ENCODE measurements at places on chromosomes 16 and 17.

DNA sequence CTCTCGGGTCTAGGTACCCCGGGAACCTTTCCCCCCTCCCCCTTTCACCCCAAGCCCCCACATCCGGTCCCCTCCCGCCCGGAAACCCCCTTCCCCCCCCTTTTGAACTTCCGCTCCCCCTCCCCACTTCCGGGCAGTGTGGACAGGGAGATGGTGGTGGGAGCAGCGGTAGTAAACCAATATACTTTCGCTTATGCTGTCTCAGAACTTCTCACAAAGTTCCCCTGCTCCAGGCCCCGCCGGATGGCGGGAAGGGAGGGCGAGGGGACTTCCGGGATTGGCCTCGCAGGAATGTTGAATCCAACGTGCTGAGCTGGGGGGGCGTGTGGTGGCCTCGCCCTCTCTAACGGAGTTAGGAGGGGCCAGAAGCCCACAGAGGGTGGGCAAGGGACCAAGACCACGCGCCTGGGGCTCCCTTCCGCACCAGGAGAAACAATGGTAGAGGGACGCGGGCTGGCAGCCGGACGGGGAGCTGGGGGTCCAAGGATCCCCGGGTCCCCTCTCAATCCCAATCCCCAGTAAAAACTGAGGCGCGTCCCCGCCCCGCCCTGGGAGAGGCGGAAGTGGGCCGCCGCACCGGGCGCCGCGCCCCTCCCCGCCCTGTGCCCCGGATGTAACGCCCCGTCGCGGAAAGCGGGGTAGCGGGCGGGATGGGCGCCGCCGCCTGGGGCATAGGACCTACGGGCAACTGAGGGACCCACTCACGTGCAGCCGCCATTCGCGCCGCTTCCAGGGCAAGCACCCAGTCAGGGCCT, 742 bp downstream of the PFN1 start:
- peak; percentile 79 for DNase-seq

DNA sequence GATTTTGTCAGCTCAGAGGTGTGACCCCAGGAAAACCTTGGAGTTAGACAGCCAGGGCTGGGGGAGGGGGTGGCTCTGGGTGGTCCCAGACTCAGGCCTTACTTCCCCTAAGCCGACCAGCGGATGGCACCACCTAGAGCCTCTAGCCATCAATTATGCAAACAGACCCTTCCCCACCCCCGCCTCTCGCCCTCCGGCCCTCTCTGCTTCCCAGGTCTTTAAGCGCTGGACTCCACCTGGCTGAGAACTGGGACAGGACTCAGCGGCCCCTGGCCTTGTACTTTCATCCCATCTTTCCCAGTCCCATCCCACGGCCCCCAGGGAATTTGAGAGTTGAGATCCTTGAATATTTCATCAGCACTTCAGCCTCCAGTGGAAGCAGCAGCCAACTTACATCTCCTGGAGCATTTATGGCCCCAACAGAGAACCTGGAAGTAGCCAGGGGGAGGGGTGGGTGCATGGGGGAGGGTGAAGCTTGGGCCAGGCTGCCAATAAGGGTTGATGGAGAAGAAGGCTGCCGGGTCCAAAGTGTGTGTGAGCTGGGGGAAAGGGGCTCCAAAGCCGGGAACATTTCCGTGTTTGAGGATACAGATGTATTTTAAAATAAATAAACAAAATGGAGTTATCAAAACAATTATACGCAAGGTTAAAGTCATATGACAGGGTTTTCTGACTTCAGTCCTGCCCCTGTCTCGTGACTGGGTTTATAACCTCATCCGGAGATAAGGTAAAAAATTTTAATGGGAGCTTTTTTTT, 7.5 kb upstream of the JUP start:
- DNase-seq: no peak

DNA sequence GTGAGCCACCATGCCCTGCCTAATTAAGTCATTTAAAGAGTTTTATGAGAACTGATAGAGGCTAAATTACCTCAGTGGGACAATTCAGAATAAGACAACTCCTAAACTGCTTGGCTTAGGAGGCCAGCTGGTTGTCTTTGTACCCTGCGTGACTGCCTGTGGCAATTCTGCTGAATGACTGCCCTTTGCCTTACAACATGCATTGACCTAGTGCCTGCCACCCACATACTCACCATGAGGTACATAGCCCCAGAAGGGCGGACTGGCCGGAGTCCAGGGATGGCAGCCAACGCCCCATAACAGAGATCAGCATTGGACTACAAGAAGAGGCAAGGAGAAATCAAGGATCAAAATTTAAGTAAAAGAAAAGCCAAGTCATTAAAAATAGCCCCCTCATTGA, 7.3 kb downstream of the TAT start:
- DNase-seq: no peak

DNA sequence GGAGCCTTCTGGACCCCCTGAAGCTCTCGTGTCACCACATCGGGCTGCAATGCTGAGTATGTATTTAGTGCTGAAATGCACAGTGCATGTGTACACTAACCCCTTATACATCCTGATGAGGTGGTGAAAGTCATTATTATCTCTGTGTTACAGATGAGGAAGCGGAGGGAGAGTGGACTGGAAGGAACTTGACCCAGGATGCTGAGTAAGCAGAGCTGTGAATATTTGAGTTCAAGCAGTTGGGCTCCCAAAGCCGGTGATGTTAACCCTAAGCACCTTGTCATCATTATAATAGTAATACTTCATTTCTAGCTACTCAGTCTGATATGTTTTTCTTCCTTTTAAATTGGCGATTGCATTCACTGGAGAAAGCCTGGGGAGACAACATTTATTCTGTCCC, 25.9 kb upstream of the NKD1 start:
- DNase-seq: no peak

DNA sequence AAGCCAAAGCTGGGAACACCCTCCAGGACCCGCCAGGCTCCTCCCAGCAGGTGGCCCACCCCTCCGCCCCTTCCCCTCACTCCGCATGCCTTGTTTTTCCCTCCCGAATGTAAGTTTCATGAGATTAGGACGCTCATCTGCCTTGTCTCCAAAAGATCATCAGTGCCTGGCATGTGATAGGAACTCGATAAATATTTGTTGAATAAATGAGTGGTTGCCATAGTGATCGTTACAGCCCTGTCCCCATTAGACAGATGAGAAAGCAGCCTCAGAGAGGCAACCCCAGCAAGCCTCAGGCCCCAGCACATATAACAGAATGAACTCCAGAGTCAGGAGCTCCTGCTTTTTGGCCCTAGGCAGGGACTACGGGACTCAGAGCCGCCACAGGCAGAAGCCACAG, 5.0 kb downstream of the CAMKK1 start:
- no peak for DNase-seq

DNA sequence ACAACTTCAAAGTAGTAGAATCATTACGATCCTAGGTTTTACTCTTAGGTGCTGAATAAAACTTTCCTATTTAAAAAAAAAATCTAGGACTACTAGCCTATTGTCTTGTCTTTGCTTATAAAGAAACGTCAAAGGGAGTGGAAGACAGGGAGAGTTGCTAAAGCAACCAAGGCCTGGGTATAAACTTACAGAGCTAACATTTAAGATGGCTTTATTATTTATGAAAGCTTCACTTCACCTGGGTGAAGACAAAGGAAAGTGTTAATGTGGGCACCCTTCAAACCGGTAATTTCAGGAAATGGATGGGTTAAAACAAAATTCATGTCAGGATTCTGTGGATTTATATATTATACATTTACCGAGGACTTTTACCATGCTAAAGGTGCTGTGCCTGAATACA, 2.5 kb downstream of the DUSP14 start:
- no peak for DNase-seq

GRCh38 chr17:2266045-2266864, 37.3 kb downstream of the SMG6 start:
- peak; percentile 65 for DNase-seq

DNA sequence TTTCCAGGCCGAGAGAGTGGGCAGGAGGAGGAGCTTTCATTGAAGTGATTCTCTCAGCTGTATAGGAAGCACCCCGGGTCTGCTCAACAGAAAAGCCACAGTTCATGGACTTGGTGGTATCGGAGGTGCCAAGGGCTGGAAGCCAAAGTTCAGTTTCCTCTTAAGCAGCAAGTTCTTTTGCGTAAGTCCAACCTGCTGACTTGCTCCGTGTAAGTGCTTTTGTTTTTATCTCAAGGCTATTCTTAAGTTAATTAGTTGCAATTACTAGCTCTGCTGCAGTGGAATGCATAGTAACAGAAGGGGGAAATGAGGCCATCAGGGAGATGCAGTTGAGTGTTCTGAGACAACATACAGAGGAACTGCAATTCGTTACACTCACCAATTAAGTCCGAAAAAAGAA, 44.6 kb downstream of the SMIM36 start:
- DNase-seq: no peak

DNA sequence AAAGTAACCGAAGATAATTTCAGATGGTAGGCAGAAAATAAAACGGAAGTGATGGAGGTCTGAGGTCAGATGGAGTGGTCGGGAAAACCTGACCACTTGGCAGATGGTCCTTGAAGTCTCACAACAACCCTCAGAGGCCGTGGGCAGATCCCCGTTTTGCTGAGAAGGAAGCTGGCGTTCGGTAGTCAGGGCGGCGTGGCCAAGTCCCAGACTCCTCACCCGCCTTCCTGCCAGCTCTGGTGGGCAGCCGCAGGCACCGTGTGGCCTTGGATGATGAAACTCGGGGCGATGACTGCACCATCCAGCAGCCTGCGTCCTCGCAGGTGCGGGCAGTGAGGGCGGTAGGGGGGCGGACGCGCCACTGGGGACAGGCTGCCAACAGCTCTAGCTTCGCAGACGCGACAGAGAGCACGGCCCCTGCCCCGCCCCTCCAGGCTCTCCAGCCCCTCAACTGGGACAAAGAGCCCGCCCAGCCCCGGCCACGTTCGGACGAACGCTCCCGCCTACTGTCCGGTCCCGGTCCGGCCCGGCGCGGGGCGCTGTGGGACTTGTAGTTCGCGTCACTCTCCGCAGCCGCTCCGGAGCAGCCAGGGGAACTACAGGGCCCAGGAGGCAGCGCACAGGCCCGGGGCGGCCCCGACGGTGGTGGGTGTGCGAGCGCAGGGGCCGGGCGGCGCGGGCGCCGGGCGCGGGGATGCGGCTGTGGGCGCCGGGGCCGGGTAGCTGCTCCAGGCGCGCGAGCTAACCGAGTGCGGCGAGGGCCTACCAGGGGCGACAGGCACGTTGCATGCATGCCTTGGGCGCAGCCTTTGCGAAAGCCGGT, at the start of gene GPT2:
GPT2 (plus strand) TSS at position 673 of the 823 bp plus-strand sequence. CDS start 354 bp downstream, outside the sequence.
- peak; percentile 84 for DNase-seq

DNA sequence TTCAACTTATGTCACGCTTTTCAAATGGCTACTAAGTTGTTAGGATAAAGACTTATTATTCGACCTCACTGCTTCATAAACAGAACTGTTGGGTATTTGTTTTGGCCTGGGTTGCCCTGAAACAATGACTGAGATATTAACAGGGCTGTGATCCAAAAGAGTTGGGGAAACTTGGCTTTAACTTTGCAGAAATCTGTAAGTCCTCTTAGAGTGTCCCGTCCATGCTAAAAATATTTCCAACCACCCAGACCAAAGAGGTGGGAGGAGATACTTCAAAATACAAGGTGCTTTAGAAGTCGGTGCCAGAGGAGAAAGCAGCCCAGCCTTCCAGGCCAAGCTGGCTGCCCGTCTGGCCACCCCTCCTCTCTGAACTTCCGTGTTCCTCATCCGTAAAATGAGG, 16.1 kb upstream of the SPATA32 start:
- DNase-seq: no peak

- no peak for DNase-seq
These were observed 48.4 kb downstream of the CLEC16A start for GRCh38 chr16:10992797-10993196.

- DNase-seq: no peak
These were observed 18.0 kb upstream of the TRIM37 start for GRCh38 chr17:59124665-59125064.

DNA sequence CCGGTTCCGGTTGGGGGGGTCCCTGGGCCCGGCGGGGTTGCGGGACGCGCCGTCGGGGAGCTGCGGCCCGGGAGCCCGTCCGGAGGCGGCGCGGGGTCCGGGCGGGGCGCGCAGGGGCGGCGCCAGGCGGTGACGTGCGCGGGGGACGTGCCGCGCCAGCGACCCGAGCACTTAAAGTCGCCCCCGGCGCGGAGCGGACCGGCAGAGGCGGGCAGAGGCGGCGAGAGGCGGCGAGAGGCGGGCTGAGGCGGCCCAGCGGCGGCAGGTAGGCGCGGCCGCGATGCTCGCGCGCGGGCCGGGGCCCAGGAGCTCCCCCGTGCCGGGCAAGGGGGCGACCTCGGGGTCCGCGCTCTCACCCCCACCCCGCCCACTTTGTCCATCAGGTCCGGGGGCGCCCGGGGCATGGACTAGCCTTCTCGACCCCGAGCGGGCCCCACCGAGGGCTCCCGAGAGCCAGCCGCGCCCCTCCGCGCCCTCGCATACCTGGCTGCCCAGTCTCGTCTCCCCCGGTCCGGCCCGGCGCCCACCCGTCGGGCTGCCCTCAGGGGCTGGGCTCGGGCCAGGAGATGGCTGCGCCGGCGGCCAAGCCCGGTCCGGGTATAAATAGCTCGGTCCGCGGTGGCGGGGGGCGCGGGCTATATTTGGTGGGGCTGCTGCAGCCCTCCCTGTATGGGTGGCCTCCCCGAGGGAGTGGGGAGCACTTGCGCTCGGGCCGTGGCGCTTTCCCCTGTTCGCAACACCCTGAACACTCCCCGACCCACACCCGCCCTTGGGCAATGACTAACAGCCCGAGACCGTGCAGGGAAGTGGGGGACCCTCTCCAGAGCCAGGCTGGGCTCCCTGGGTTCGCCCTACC, at the start of gene SLC16A3:
SLC16A3 (plus strand) TSS at position 201 of the 856 bp plus-strand sequence. CDS start 6,967 bp downstream, outside the sequence.
- DNase-seq: no peak

GRCh38 chr17:12983991-12984884, 33.6 kb downstream of the ELAC2 start:
- DNase-seq: no peak

DNA sequence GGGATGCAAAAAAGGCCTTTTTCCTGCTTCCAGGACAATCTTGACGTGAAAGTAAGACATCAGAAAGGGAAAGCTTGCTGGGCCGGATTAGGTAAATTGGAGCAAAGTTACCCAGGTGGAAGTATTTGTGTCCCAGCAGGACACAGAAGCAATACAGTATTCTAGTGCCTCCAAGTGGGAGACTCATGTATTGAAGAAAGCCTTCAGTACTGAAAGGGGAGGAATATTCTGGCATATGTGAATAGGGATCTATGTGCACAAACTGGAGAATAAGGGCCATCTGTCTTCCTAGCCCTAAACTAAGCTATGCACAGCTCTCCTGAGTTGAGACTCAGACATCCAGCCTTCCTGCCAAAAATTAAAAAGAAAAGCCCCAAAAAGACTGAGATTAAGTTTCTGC, 327.3 kb upstream of the CDH8 start:
- DNase-seq: no peak
